Right ventricle myocardium inferior (tissue), 1 donor: ENCODE measurements at places on chromosomes 1 and 21.

DNA sequence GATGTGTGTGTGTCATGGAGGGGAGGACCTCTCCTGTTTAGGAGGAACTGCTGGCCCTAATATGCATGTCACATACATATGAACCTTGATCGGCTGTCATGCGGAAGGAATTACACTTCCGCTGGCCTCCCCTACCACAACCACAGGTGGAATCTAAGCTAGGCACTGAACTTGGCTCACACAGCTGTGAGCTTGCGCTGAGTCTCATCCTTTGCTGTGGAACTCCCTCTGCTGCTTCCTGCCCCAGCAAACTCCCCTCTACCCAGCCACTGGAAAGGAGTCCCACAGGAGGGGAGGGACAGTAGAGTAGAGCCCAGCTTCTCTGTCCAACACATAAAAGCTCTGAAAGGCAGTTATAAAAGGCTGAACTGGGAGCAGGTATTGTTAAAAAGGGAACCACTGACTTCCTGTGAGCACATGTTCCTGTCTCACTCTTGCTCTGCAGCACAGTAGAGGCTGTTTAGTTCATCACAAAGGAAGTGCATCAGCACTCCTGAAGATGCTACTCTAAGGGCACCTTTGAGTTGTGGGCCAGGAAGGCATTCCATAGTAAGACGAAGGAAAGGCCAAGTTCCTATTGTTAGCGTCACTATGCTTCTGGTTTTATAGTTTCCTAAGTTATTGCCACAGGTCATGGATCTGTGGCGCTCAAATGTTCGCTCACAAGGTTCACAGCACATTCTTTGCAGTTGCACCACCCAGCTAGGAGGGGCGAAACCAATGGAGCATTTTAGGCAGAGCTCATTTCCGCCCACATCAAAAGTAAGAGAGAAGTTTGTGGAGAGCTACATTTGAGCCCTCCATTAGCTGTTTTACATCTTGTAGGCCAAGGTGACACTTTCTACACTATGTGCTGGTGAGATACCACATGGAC, 17.7 kb upstream of the PTPRC start:
- peak; percentile 58 for DNase-seq

DNA sequence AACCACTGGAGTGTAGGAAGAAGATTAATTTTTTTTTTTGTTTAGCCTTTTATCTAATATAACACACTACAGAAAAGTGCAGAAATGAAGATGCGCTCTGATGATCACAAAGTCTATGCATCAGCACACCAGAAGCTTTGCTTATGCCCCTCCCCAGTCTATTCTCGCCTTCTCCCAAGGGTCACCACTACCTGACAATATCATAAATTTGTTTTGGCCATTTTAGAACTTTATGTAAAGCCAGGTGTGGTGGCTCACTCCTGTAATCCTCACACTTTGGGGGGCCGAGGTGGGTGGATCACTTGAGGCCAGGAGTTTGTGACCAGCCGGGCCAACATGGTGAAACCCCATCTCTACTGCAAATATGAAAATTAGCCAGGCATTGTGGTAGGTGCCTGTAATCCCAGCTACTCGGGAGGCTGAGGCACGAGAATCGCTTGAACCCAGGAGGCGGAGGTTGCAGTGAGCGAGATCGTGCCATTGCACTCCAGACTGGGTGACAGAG, 231.3 kb downstream of the FOXD2 start:
- DNase-seq, result no peak

DNA sequence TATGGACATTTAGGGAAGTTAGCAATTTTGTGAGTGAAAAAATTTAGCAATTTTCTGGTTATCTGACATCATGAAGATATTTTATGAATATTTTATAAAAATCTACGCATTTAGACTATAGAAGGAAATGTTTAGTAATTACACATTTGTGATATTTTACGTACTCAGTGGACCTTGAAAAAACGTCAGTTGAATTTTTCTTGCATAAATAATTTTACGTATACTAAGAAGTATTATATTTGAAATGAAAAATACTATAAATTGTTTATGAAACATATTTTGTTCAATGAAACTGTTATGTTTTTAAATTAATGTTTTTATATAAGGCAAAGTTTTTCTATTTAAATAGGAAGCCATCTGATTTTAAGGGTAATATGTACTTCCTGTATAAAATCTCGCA, 462.8 kb downstream of the NCAM2 start:
- DNase-seq, result no peak

DNA sequence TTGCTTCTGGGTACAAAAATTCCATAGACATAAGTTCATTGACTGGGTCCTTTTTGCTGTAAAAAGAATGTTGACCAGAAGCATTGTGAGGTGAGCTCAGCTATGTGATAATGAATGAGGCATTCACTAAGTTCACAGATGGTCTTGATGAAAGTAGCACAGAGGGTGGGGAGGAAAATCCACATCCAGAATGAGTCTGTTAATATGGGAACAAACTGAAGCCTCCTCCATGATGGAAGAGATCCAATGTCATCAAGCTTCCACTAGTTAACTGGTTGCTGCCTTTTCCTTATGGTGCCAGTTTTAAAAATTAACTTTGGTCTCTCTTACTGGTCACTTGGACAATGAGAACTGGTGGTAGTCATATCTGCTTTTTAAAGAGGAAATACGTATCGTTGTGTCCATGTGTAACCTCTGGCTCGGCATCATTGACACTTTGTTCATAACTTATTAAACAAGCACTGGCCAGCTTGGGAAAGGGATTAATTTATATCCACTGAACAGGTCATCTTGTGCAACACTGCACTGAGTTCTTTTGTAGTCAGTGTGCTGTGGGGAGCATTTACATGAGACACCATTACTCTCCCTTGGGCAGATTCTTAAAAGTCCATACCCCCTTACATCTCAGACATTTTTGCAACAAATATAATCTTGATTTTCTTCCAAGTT, 88.6 kb downstream of the ADAMTS1 start:
- DNase-seq, result no peak

DNA sequence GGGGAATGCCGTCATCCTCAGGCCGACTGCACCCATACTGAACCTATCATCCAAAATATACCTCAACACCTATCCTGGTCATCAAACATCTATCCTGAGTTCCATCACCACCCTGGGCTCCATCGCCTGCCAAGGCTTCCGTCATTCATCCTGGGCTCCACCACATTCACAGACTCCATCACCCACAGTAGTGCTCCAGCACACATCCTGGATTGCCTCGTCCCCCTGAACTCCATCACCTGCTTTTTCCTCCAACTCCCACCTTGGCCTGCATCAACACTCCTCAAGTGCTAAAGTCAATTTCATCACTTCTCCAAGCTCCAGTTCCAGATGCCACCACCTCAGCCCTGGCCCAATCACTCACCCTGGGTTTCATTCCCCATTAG, 7.8 kb downstream of the MAP3K6 start:
- no peak for DNase-seq

DNA sequence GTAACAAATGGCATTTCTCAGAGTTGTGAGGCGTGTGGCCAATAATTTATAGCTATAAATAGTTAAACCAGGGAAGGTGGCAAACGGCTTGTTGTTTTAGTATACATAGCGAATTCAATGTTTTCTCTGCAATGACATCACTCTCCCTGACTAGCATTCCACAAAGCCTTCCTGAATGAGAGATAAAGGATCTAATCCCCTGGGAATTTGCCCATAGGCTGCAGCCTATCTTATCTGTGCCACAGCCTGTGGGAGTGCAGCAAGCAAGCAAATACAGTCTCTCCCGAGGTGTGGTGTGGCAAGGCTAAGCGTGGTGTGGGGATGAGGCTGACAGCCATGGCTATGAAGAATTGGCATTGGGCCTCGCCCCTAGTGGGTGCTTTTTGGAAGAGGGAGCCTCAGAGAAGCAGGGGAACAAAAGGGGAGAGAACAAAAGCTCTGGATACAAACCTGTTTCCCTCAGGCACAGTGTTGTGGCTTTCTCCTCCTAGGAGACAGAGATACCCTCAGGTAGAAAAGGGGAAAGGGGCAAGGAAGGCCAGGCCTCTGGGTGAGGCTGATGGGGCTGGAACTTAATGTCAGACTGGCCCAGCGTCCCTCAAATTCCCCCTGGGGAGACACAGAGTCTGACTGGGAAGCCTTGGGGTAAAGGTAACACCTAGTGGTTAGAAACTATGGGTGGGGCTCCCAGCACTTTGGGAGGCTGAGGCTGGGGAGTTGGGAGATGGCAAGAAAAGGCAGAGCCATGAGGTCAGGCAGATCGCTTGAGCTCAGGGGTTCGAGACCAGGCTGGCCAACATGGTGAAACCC, 8.9 kb downstream of the TAGLN2 start:
- DNase-seq, result no peak

- DNase-seq, result peak; percentile 71
These were observed 81.8 kb upstream of the KCNA3 start for GRCh38 chr1:110756506-110756905.

DNA sequence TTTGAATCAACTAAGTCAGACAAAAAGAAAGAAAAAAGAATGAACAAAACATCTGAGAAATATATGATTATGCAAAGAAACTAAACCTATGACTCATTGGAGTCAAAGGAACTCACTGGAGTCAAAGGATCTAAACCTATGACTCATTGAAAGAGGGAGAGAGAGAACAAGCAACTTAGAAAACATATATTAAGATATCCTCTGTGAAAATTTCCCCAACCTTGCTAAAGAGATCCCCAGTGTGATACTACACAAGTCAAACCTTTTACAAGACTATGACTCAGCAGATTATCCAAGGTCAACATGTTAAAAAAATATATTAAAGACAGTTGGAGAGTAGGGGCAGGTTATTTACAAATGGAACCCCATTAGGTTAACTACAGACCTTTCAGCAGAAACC, 1538.3 kb downstream of the NCAM2 start:
- DNase-seq, result no peak

GRCh38 chr1:172328266-172328665, 92.2 kb upstream of the C1orf105 start:
- no peak for DNase-seq

GRCh38 chr1:71054281-71054731, 6.7 kb upstream of the PTGER3 start:
- DNase-seq, result no peak

GRCh38 chr1:77465922-77466321, 184.1 kb downstream of the AK5 start:
- no peak for DNase-seq

DNA sequence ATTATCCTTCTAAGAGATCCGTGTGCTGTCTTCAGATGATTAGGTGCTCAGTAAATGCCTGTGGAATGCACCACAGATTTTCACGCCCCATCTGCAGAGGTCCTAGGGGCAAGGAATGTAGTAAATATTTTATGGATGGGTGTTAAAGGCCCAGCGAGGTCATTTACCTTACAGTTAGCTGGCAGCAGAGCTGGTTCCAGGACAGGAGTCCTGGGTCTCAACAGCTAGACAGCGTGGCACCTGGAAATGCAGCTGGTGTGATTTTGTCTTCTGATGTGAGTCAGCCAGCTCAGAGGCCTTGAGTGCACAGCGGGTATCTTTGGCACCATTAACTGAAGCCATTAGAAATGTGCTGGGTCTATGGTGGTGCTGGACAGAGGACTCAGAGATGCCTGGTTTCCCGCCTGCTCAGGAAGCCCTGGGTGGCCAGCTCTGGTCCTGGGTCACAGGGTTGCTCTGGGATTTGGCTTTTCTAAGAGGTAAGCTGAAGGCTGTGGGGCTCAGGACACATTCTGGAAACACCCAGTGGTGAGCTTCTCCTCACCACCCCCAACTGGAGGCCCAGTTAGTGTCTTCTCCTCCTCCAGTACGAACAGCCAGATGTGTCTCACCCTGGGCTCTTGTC, 65.5 kb downstream of the DDX20 start:
- DNase-seq, result no peak

DNA sequence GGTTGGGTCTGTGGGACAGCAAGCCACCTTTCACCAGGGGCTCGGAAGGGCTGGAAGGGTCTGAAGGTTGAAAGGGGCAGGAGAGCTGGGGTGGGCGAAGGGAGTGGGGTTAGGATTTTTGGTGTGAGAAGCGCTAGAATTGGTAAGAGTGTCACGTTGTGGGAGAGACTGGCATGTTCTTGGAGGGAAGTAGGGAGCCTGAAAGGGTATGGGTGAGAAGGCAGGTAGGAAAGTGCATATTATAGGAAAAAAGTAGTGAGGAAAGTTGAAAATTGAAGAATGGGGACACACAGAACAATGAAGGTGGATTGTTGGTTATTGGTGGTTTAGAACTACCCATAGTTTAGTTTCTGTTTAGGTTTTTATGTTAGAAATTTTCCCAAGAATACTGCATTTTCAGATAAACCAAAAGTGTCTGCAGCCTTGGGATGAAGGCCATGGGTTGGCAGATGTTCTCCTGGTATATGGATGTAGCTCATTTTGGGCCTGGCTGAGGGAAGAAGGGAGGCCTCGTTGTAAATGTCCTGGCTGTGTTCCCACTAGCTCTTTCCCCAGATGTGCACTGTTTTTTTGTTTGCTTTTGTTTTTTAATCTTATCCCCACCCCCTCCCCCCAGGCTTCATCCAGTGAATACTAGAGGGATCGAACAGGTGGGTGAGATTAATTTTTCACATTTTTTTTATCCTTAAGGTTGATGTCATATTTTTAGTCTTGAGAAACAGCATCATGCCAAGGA, 1.2 kb downstream of the LRRC42 start:
- no peak for DNase-seq

DNA sequence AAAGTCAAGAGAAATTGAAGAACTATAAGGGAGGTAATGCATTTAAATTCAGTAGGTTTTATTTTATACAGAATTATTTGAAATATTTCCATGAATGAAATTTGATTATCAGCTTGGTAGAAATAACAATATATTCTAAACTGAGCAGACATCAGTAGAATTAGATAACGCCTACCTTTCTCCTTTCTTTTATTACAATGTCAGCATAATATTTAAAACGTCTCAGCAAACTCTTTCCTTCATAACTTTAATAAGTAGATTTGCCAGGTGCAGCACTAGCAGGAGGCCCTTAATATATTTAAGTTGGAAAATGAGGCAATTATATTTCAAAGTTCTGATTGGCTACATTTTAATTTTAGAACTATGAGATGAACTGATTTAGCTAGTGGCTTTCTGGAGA, 298.8 kb downstream of the BRINP3 start:
- DNase-seq, result no peak

DNA sequence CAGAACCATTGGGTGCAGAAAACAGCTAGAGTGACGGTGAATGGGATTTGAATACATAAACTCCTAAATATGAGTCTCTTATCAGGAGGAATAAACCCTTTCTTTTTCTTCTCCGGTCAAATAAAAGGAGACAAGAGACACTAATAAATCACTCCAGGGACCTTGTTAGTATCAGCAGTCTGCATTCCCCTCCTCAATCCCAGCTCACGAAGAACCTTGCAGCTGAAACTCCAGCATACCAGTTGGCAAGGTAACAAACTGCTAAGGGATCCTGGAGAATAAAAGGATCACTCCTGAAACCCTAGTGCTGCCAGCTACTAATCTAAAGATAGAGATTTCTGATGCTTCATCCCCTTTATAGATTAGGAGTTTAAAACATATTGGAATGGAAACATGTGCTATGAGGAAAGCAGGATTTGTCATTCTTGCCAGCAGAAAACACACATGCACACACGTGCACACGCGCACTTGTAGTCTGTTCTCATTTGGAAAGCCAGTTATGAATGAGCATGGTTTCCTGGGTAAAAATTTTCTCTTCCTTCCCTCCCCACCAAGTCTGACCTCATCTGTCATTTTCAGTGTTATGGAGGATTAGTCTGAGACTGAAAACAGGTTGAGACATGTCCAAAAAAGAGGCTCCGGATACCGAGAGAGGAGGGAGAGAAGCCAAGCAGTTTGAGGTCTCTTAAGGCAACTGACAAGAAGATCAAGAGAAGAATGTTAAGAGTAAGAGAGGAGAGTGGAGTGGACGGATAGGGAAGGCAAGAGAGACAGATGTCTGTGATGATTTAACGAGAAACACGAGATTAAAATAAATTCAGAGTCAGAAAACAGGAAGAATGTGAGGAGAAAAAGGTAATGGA, 10.9 kb downstream of the IER5 start:
- DNase-seq, result no peak
